ENCODE measurements at places on chromosomes 1 and 21.

DNA sequence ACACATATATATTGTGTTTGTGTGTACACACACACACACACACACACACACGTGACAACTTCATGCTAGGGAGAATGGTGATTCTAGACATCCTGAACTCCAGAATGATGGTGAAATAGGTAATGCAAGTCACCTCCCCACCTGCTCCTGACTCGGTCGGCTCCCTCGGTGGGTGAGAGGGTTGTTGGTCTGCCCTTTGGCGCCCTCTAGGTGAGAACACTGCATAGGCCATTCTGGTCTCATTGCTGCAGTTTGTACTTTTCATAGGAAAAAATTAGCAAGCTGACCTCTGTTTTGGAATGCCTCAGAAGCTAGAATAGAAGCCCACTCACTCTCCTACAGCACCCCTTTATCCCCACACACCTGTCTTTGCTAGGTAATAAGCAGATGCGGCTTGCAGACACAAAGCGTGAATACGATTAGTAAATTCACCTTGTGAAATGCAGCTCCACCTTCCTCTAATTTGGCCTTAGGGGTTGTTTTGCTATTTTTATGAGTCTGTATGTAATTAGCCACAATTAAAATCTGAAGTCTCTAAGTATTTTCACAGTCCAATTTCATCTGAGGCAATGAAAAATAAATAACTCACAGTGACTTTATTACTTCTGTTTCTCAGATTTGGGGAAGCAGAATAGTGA, 130.0 kb upstream of the KCNJ15 start:
- DNase-seq, result peak; percentile 17

DNA sequence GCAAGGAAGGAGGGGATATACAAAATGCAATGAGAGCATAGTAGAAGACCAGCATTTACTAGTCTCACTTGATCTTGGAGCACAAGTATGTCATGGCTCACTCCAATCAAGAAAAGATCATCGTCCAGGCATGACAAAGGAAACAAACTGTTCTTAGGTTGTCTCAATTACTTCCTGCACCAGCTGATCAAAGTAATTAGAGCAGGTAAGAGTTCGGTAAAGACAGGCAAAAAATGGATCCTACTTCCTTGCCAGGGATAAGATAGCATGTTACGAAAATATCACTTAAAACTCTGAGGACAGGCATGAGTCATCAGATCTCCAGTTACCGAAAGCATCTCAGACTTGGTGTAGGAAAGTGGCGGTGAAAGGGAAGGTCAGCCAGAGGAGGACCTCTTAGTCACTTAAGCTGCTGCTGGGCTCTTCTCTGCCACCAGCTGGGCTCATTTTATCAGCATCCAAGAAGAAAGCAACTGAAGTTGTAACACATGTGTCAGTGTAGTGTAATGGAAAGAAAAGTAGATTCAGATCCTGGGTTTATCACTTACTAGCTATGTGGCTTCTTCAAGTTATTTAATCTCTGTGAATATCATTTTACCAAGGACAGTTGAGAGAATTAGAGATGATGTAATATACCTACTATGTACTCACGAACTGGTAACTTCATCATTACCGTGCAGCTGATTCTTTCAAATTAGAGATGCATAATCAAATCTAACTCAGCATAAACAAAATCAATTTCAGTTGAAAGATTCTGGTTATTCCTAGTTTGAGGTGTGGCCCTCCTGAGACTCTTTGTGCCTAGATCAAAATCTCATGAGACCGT, 46.8 kb downstream of the XCL1 start:
- DNase-seq, result no peak

DNA sequence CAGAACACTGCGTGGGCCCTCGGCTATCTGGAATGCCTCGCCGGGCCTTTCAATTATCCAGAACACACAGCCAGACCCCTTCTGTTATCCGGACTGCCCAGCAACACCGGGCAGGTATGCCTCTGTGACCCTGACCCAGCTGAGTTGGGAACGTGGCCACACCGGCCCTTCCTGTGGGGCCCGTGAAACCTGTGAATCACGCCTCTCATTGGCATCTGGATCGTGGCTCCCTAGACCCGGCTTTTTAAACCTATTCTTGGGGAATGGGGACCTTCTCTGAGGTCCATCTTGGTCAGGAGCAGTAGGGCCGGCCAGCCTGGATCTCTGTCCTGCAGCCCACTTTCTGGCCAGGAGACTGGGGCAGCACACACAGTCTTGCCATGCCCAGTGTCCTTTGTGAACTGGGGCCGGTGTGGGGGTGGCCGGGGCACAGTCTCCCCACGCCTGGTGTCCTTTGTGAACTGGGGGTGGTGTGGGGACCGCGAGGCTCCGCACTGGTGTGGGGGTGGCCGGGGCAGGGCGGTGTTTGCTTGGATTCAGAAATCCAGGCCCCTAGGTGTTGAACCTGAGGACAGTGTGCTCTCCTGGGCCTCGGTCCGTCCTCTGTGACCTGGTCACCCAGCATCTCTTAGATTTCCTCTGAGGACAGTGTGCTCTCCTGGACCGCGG, 11.1 kb downstream of the COL18A1 start:
- DNase-seq, result no peak

- no peak for DNase-seq
These were observed 2.1 kb downstream of the PRELP start for GRCh38 chr1:203477748-203478147.

- no peak for DNase-seq
These were observed 69.4 kb downstream of the HIVEP3 start for GRCh38 chr1:41849211-41849759.

DNA sequence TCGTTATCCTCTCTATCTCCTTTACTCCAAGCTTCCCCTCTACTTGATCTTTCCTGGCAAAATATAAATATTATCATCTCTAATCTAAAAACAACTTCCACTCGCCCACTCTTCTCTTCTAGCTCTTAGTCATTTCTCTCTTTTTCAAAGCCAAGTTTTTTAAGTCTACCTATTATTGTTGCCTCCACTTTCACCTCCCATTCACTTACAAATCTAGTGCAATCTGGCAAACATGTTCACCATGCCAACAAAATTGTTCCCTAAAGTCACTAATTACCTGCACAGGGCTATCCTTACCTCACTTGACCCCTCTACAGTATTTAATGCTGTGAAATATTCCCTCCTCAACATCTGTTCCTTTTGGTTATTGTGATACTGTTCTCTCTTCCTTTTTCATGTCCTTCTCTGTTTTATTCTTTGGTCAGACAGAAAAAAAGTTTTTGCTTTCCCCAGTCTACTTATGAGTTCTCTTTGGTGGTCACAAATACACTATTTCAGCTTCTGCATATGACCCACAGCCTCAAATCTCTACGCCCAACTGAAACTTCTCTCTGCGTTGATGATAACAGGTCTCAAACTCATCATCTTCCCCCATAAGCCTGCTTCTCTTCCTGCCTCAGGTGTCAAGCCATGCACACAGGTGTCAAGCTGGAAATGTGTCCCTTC, 31.9 kb upstream of the RAP1A start:
- no peak for DNase-seq

GRCh38 chr1:35883635-35884101, 659 bp downstream of the AGO1 start:
- DNase-seq, result peak; percentile 52

- no peak for DNase-seq
These were observed 38.2 kb downstream of the SYF2 start for GRCh38 chr1:25194054-25194453.

DNA sequence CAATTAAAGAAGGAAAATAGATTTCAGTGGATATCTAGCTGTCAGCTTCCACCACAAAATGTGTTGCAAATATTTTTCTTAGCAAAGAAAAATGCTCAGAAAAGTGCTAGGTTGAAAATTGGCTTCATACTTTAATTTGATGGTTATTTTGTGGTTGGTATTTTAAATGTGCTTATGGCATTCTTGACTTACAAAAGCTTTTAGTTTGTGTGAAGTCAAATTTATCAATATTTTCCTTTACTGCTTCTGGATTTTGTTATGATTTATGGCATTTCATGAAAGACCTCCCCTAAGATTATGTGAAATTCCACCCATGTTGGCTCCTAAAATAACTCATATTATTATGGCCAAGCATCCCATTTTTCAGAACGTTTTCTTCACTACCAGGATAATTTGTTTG, 51.5 kb downstream of the PSMG1 start:
- no peak for DNase-seq

DNA sequence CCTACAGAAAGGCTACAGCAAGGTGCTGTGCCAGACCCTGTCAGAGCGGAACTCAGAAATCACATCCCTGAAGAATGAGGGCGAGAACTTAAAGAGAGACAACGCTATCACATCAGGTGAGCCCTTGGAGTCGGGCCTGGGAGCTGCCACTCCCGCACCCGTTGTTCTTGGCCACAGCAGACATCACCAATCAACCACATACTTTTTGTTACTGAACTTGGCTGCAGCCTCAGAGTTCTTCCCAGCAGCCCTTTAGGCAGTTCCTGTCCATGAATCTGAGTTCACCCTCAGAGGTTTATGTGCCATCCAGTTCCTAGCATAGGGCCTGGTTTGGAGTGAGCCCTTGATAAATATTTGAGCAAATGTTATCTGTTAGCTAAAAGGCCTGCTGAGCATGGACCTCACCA, 61.6 kb downstream of the FHAD1 start:
- no peak for DNase-seq

DNA sequence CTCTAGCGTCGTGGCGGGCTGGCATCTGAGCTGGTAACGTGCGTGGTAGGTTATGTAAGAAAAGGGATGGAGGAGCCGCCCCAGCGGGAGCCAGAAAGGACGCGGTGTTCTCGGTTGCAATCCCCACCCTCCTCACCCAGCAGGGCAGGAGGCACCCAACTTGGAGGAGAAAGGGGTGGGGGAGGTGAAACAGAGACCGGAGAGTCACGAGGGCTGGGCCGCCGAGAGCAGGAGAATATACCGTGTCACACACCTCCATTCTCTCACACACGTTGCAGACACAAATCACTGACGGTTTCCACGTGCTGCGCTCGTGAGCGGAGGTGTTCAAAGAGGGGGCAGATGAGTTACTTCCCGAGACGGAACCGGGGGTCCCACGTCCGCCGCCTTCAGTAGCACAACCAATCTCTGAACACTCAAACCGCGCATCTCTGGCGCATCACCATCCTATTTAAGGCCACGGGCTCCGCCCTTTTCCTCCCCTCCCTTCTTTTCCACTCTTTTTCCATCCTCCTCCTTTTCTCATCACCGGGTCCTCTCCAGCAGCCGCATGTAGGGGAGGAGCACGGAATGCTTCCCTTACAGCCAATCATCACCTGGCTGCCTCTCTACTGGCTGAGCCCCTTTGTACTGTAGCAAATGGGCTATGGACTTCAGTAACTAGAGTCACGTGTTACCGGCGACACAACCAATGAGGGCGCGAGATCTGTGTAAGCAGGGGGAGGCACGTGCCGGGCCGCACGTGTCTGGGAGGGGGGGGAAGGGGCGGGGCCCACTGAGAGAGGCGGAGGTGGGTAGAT, at the start of gene CIART:
Gene CIART (plus strand): TSS at position 797 of the 800 bp plus-strand sequence. CDS start 714 bp downstream, outside the sequence.
- DNase-seq, result peak; percentile 60

DNA sequence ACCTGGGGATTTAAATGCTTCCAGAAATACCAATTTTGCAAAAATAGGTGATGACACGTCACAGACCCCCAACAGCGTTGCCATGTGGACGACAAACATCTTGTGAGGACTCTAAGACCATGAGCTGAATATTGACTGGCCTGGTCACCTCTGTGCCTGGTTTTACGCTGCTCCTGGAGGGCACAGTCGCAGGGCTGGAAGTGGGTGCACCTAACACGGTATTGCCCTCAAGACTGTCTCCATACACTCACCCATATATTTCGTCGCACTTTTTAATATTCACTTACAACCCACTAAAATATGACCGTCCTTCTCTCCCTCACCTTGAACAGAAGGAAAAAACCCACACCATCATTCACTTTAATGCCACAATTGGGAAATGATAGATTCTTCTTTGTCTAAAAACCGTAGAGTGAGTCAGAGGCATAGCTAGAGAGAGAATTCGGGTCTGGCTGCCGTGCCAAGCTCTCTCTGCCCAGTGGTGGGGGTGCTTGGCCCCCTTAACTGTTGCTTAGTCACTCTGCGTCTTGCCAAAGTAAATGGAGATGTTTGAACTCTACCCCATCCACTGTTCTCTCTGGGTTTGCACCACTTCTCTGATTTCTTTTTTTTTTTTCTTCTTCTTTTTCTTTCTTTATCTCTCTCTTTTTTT, 40.8 kb upstream of the UTS2 start:
- DNase-seq, result no peak

- no peak for DNase-seq
These were observed 82.7 kb downstream of the KAZN start for GRCh38 chr1:14681182-14681581.

DNA sequence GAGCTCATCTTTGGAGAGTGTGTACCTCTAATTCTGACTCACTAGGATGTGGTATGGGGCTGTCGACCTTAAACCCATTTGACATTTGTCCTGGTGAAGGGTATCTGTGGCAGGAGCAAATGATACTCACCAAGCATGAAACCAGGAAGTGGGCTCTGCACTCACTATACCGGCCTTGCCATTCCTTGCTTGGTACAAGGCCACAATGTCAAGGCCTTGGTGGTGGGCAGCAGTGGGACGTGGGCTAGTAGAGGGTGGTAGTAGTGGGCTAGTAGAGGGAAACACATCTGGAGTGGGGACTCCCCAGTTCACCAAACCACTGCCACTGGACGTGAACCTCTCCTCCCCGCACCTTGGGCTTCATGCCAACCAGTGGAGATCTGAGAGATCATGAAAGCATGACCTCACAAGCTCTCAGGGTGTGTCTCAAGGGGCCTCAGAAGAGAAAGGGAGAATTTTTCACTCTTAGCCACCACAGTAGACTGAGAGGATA, 11.5 kb downstream of the TNFSF4 start:
- DNase-seq, result no peak

GRCh38 chr1:54850069-54850730, 36.8 kb downstream of the DHCR24 start:
- no peak for DNase-seq

DNA sequence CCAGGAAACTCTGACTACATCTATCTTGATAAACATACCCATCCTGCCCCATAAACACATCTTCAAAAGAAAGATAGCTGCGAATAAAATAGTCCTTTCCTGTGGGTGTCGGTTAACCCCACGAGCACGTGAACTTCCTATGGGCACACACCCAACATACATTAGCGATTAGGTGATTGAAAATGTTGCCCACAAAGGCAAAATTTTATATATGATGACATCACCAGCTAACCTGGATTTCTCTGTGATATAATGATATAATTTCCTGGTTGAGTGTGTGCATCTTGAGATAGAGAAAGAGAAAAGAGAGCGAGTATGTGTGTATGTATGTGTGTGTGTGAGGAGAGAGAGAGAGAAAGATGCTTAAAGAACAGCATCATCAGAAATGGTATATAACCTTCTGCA, 296.1 kb downstream of the PTPRC start:
- no peak for DNase-seq

- DNase-seq, result no peak
These were observed 610.2 kb upstream of the CHRM3 start for GRCh38 chr1:238776126-238776525.

GRCh38 chr1:175132436-175132835, 60.1 kb downstream of the KIAA0040 start:
- no peak for DNase-seq

GRCh38 chr1:184941735-184942134, 32.6 kb downstream of the NIBAN1 start:
- no peak for DNase-seq

GRCh38 chr1:172146141-172146850, 274.2 kb upstream of the C1orf105 start:
- DNase-seq, result no peak
